ENCODE measurements at places on chromosomes 11 and 22.

GRCh38 chr22:46013460-46014416 is 36.8 kb upstream of the WNT7B start:
- peak; percentile 90 for DNase-seq

- DNase-seq: no peak
These were observed 875.8 kb downstream of the BRD1 start for GRCh38 chr22:48951836-48952235.

DNA sequence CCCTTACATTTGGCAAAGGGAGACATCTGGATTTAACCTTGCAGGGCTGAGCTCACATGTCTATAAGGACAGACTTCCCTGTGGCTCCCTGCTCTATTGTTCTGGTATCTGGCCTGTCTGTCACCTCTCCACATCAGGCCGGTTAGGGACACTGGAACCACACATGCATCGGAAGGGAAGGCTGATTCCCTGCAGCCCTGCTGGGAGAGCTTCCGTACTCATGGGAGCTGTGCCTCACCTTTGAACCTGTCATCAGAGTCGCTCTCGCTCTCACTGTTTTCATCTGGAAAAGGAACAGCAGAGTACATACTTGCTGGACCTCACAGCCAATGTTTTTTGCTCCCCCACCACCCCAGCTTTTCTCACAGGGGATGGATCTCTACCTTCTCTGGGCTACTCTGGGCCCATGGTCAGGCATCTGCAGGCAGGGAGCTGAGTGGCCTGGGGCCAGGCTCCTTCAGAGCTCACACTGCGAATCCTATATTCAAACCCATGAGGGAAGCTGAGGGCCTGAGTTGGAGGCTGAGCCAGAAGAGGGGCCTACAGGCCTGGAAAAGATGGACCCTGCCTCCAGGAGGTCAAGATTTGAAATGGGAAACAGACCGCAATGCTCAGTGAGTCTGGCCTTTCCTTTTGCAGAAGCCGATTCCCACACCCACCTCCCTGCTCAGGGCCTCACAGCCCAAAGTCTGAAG is 31.3 kb downstream of the RPL27A start:
- no peak for DNase-seq

- DNase-seq: no peak
These were observed 796 bp downstream of the TIMP3 start for GRCh38 chr22:32802237-32802765.

GRCh38 chr22:37924386-37925065 is 18.4 kb downstream of the MICALL1 start:
- no peak for DNase-seq

GRCh38 chr22:48896766-48897644 is 930.7 kb downstream of the BRD1 start:
- no peak for DNase-seq

DNA sequence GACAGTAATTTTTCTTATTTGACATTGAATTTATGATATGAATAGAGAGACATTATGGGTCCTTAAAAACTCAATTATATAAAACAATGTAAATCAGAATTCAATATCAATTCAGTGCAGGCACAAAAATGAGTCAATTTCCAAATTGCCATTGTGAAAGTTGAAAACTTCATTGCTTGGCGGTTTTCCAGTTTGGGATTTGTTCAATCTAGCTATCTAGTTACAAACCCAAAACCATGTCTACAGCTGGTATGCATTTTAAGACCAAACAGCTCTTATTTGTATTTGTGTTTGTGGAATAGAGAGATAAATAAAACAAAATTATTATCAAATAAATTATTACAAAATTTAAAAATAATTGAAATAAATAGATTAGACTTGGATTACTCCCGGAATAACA is 1206.6 kb upstream of the RAG2 start:
- DNase-seq: no peak

DNA sequence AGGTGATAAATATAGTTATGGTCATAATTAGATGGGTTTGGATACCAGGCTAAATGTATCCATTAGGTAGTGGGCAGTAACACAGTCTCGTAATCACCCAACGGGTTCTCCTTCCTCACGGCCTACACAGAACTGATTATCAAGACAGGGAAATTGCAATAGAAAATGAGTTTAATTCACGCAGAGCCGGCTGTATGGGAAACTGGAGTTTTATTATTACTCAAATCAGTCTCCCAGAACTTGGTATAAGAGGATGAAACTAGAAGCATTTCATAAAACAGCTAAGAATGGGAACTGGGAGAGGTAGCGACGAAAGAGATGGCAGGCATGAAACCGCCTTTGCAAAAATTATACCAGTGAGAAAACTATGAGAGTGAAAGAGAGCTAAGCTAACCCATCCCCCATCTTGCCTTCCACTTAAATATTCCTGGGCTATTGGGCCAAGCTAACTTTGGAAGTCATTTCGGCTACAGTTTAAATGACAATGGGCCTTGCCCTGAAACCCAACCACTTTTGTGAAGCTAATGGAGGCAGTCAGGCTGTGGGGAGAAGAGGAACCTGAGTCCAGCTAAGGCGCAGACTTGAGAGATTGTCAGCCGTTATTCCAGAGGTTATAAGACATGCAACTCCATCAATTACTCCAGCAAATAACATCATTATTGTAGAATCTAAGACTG is 29.6 kb downstream of the CTSC start:
- DNase-seq: no peak

- no peak for DNase-seq
These were observed 31.1 kb downstream of the UQCR10 start for GRCh38 chr22:29798318-29798717.

DNA sequence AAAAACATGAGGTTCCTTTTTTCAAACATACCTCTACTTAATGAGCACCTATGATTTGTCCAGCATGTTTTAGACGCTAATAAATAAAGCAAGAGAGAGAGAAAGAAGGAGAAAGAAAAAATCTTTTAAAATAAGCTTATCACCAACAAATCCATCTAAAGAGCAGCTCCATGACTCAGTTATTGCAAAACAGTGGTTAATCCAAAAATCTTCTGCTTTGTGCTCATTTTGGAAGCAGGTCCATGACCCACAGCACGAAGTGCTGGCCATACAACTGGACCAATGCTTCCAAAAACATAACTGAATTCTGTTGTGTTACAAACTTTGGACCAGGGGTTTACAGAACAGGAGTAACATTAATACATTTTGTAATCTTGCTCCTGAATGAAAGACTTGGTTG is 696.6 kb downstream of the KCNA4 start:
- DNase-seq: no peak

GRCh38 chr11:47641600-47642098 is 710 bp downstream of the MTCH2 start:
- DNase-seq: no peak

All from stimulated activated naive CD4-positive, alpha-beta T cell treated with Interleukin-2 at 50 U/mL for 16 hours (primary cell).